ENCODE measurements at places on chromosomes 4 and X.

DNA sequence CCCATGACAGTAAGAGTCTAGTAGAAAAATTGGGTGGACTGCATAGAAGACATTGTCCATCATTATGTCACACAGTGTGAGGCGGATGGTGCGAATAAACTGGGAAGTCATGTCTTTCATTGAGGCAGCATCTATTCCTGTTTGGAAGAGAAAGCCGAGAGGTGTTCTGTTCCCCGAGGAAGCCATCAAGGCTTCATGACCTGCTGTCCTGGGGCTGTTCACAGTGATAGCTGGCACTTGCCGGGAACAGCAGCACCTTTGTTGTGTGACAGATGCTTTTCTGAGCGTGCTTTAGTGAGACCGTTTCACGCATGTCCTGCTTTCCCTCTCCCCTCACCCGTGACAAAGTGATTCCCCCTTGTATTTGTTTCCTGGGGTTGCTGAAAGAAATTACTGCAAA, 20.3 kb downstream of the RGS12 start:
- DNase-seq, result no peak

GRCh38 chr4:37628977-37629609, 57.1 kb downstream of the RELL1 start:
- no peak for DNase-seq

DNA sequence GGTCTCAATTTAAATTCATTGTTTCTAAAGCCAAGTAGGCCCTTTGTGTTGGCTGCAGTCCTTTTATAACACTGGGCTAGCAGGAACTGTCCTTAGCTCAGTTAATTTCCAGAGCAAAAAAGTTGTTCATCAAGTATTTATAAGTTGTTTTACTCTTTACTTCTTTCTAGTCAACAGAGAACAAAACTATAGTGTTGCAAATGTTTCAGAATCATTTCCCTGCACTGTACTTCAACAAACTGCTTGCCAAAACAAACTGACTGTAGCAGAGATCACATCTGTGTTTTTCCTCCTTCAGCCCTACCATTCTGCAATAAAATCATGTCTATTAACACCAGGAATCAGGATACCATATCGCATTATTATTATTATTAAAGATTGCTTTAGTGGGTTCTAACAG, 168.5 kb upstream of the SH3RF1 start:
- DNase-seq, result no peak

GRCh38 chrX:12994321-12994720, 19.4 kb downstream of the TMSB4X start:
- DNase-seq, result no peak

Measured in CD4-positive, alpha-beta T cell treated with Interleukin-4 for 4 hours (primary cell).